ENCODE measurements at places on chromosomes 6 and 20. TPM values are rescaled to one million over a fixed set of nuclear protein-coding genes. Genes with fewer than 3 reads are reported as not detected.

- no peak overlapping the region for H3K4me3 ChIP-seq
- no peaks in the 10 kb centered on the region for H3K4me1 ChIP-seq
- no peak overlapping the region for H3K27ac ChIP-seq
Observed at GRCh38 chr20:62354031-62354808, 12.9 kb downstream of the LAMA5 start.

- H3K36me3 ChIP-seq = no peaks in the 10 kb centered on the region
- peaks cover 3% of the 10 kb centered on the region for H3K27me3 ChIP-seq
- H3K4me3 ChIP-seq = peak overlapping the region; percentile 26
- DNase-seq = peak; percentile 16
- peak overlapping the region; percentile 26 for H3K27ac ChIP-seq
Observed at GRCh38 chr6:148780918-148781436, 34.1 kb downstream of the UST start.

GRCh38 chr6:129568015-129568414, 142.0 kb downstream of the ARHGAP18 start:
- H3K36me3 ChIP-seq = peaks cover 10% of the 10 kb centered on the region
- H3K27ac ChIP-seq = no peak overlapping the region
- H3K4me3 ChIP-seq = no peak overlapping the region
- no peaks in the 10 kb centered on the region for H3K27me3 ChIP-seq
- no peak for DNase-seq

The COL10A1 gene
- total RNA-seq = not detected

Data from activated CD4-positive, alpha-beta T cell treated with anti-CD3 and anti-CD28 coated beads for 36 hours (primary cell).